ENCODE measurements at places on chromosomes 11 and 22.

DNA sequence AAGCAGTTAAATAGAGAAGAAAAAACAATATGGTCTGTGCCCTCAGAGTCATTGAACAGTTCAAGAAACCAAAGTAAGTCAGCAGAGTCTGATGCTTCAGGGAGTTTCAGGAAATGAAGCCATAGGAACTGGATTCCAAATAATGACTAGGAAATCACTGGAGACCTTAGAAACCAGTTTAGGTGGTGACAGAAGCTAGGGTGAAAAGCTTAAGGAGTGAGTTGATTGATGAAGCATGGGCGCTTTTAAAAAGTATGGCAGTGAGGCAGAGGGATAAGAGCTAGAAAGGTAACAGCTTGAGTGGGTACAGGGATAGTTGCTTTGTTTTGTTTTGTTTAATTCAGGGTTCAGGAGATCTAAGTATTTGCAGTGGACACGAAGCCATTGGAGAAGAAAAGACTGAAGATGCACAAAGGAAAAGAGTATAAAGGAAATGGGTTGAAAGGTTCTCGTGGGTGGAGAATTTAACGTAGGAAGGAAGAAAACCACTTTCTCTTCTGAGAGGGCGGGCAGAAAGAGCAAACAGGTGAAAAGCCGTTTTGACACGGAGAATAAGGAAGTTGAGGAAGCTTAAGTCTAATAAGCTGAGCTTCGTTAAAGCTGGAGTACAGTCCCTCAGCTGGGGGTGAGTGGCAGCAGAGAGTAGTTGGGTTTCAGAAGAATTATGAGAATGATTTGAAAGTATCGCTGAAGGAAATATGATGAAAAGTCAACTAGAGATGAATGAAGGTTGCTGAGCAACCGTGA is 14.8 kb downstream of the SGSM3 start:
- no peak for DNase-seq

GRCh38 chr11:1672613-1673350 is 24.2 kb upstream of the KRTAP5-6 start:
- DNase-seq = no peak

DNA sequence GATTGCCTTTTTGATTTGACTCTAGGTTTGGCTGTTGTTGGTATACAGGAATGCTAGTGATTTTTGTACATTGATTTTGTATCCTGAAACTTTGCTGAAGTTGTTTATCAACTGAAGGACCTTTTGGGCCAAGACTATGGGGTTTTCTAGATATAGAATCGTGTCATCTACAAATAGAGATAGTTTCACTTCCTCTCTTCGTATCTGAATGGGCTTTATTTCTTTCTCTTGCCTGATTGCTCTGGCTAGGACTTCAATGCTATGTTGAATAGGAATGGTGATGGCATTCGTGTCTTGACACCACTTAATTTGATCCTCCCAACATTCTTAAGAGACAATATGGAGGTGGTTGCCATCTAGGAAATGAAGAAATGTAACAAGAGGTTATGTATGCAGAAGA is 388.1 kb upstream of the API5 start:
- no peak for DNase-seq

DNA sequence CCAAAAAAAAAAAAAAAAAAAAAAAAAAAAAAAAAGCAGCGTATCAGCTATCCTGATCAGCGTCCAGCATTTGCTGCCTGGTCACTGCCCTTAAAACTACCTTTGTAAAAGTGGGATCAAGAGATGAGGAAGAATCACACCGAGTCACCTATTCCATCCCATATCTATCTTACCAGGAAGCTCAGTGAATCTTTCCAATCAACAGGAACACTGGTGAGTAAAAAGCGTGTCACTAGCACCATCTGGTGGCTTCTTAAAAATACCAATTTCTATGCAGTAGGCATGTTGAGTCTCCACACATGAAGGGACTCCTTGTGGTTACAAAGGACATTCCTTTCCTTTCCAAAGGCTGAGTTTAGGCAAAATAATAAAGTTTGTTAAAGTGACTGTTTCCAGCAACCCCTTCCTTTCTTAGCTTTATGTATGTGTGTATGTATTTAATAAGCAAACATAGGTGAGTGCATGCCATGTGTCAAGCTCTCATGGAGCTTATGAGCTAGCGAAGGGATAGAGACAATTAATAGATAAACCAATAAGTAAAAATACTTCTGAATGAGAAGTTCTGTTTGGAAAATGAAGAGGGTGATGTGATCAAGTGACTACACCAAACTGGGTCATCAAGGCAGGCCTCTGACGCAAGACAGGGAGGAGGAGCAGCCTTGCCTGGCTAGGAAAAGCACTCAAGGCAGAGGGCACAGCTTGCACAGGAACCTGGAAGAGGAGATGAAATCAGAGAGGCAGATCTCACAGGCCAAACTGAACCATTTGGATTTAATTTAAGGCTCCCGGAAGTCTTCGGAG is 13.9 kb upstream of the TP53AIP1 start:
- DNase-seq = peak; percentile 77

DNA sequence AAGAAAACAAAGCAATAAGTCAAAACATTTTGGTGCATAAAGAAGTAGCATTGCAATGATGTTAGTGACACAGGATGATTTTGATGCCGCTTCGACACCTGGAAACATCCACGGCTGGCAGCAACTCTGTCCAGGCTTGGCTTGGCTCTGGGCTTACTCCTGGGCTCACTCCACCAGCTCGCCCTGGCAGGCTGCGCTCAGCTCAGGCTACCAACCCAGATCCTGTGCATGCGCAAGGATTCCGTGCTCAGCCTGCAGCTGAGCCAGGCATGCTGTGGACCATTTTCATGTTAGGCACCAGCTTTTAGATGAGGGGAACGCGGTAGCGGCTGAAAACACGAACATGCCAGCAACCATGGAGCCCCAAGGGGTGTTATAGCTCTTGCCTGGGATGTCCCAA is 66.0 kb downstream of the SLC25A17 start:
- DNase-seq = no peak
